Stimulated activated naive CD8-positive, alpha-beta T cell treated with anti-CD3 and anti-CD28 coated beads, Interleukin-15, Interleukin-2, amounts not matched to agents 100 U/mL and 50 U/mL, for 24 hours (primary cell): ENCODE measurements at places on chromosomes 3 and 15.

DNA sequence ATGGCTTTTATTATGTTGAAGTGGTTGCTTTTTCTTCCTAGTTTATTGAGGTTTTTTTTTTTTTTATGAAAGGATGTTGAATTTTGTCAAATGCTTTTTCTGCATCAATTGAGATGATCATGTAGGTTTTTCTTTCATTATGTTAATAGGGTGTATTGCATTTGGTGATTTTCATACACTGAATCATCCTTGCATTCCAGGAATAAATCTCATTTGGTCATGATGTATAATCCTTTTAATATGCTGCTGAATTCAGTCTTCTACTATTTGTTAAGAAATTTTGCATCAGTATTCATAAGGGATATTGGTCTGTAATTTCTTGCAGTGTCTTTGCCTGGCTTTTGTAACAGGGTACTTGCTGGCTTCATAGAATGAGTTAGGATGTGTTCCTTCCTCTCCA lies 11.5 kb upstream of the CLRN1 start:
- no peak for DNase-seq

- no peak for DNase-seq
These were observed 37.9 kb downstream of the UQCC5 start for GRCh38 chr3:52574056-52574965.

GRCh38 chr3:131532645-131533044 lies 29.9 kb upstream of the MRPL3 start:
- no peak for DNase-seq

DNA sequence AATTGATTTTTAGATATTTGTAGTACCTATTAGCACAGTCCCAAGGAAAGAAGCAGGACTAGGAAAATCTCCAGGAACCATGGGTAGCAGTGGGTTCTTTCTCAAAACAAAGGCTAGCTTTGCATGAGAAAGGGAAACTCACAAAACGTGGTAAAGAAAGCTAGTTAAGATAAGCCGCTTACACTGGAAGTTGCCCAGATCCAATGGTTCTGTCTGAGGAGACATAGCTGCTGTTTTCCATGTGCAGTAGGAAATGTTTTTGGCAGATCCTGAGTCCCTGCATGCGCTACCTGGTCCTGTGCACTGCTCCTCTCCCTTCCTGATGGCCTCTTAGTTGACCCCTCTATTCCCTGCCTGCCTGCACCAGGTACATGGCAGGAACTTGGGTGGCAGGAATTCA lies 60.4 kb downstream of the TFG start:
- no peak for DNase-seq

- DNase-seq: no peak
These were observed 871.9 kb upstream of the GBE1 start for GRCh38 chr3:82633319-82633718.

GRCh38 chr3:152051501-152052404 lies 178.3 kb downstream of the SUCNR1 start:
- DNase-seq: no peak

DNA sequence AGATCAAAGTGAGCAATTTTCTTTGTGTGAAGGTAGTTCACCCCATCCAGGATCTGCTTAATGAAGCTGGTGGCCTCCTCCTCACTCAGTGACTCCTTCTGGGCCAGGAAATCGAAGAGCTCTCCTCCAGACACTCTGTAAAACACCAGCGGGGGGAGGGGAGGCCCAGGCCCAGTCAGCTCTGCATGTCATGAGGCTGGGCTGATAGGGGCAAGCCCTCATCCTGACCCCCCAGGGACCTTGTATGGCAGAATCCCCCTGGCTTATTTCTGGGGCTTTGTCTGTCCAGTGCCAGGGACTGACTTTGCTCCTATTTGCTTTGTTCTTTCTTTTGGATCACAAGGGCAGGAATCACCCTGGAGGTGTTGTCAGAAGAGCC lies 74.9 kb downstream of the DAPK2 start:
- DNase-seq: peak; percentile 74

- DNase-seq: peak; percentile 21
These were observed 59.3 kb upstream of the CHMP2B start for GRCh38 chr3:87167628-87168456.

- no peak for DNase-seq
These were observed 62.7 kb upstream of the ICE2 start for GRCh38 chr15:60541481-60542299.

DNA sequence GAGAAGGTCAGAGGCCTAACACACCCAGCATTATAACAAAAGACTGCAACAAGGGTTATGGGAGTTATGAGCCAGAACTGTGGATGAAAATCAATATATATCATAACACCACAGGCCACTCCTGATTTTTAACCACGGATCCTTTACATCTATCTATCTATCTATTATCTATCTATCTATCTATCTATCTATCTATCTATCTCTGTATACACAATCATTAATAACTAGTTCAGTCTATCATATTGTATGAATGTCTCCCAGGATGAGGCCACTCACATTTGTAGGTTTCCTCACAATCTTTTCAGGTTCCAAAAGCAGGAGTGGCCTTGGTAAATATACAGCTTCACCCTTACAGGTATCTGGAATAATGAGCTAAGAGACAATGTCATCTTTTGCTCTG lies 94.2 kb downstream of the PDCD6IP start:
- no peak for DNase-seq

DNA sequence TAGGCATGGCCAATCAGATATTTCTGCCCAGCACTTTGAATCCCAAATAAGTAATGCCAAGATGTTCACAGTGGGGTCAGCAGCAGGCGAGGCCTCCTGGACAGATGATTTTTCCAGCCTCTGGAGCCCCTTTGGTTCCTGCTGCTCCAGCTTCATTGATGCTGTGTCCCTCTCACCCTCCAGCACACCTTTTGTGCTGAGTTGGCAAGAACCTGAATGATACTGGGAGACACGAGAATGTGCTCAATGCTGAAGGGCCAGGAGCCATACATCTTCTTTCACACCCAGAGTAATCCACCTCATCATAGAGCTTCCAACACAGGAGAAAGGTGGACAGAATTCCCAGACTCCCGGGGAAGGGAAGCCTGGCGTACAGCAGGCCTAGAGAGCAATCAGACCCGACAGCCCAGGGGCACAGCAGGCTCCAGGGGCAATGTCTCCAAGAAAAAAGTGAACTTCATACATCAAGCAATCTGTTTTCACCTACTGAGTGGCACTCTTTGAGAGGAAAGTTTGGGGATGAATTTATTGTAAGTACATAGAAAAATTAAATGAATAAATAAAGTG lies 6.7 kb upstream of the DAPK2 start:
- no peak for DNase-seq

GRCh38 chr15:77846986-77847385 lies 214.3 kb upstream of the LINGO1 start:
- DNase-seq: no peak

- DNase-seq: no peak
These were observed 23.0 kb downstream of the MYH15 start for GRCh38 chr3:108487439-108487838.

DNA sequence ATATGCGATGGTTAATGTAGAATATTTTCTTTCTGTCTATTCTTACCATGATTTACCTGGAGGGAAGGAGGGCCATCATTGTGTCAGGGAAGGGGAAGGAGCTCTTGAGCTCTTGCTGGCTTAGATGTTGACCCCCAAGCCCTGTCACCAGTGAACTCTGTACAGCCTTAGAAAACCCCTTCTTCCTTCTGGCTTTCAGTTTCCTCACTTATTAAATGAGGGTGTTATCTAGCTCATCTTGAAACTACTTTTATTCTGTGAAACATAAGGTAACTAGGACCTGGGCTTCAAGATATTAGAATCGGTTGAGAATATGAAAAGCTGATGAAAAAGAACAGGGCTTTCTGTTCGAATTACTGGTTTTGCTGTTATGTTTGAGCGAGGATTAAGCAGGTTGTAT lies 25.1 kb upstream of the UTS2B start:
- DNase-seq: no peak

DNA sequence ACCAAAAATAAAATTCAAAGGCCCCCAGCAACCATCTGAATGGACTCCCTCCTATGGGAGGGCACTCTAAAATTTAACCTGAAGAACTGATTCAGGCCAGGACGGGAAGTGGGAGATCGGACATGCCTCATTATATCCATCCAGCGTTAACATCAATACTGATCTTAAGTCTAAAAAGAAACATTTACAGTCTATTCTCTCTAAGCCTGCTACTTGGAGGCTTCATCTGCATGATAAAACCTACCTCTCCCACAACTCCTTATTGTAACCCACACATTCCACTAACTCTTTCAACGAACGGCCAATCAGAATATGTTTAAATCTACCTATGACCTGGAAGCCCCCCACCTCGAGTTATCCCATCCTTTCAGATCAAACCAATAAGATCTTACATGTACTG lies 68.4 kb downstream of the HERC1 start:
- no peak for DNase-seq

- DNase-seq: no peak
These were observed 56.2 kb upstream of the LPP start for GRCh38 chr3:188097791-188098190.

- no peak for DNase-seq
These were observed 45.5 kb upstream of the SLC6A11 start for GRCh38 chr3:10770547-10770946.

GRCh38 chr3:127037021-127037400 lies 54.1 kb downstream of the PLXNA1 start:
- no peak for DNase-seq

- DNase-seq: peak; percentile 31
These were observed 609 bp downstream of the RNF13 start for GRCh38 chr3:149813367-149814281.

DNA sequence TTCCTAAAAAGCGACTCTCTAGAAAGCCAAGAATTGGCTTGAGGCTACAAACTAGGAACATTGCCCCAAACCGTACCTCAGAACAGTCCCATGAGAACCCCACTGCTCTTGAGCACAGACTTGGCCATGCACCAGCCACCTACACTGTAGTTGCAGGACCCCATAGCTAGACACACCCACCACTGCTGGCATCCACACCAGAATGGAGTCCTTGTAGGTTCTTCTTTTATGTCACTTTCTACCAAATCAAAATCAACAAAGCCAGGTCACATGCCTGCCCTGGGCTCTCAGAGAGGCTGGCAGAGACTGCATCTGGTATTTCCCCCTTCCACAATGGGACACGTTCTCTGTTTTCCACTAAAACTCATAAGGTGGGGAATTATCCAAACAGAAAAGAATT lies 290.5 kb downstream of the SHOX2 start:
- DNase-seq: no peak

DNA sequence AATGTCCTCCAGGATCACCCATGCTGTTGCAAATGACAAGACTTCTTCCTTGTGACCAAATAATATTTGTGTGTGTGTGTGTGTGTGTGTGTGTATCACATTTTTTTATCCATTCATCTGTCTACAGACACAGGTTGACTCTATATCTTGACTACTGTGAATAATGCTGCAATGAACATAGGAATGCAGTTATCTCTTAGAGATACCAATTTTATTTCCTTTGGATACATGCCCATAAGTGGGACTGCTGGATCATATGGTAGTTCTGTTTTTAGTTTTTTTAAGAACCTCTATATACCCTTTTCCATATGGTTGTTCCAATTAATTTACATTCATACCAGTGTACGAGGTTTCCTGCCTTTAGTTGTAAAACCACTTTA lies 41.7 kb downstream of the GPR176 start:
- DNase-seq: no peak

DNA sequence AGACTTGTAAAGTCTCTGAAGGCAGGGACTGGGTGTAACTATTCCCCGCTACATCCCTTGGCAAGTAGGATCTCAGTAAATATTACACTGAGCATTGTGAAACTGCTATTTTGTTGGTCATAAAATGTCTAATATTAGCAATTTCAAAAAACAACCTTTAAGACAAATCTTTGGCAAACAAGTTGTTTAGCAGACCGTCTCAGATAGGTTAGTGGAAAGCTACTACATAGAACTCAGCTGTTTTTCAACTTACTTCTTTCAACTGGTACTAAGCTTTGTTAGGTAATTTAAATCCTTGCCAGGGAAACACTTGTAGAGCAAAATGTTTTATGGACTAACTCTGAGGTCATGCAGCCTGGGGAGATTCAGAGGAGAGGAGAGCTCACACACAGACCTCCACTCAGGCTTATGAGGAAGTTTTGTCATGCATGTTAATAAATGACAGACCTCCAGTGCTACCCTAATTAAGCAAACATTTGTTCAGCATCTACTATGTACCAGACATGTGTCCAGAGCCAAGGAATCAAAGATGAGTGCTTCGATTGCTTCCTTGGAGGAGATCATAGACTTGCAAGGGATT lies 61.6 kb upstream of the STAC start:
- DNase-seq: no peak

DNA sequence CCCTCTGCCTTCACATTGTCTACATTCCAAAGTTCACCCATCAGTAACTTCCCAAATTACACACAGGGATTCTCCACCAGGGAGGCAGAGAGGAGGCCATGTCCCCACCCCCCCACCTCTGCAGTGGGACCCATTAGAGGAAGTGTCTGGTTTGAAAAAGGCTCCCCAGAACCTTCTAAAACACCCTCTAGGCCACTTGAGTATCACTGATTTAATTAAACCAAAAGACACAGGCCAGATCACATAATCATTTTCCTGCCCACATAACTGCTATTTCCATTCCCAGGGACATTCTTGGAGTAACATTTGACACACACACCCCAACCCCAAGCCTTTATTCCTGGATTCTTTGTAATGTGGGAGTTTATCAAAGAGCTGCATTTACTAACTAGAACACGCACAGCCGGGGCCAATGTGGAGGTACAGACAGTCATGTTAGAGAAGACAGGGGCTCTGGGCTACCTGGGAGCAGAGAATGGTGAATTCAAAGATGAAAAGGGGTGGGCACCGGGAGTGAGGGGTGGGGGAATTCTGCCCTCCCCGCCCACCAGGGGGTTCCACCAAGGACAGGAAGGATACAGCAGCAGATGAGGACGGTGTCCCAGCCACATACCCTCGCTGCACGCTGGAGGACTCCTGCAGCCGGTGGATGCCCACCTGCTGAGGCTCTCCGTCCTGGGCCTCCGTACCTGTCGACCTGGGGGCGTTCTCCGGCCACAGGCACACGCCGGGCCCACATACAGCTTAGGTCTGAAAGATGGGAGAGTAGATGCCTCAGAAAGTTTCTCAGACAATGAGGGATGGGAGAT lies 201.4 kb upstream of the CTNNB1 start:
- no peak for DNase-seq

DNA sequence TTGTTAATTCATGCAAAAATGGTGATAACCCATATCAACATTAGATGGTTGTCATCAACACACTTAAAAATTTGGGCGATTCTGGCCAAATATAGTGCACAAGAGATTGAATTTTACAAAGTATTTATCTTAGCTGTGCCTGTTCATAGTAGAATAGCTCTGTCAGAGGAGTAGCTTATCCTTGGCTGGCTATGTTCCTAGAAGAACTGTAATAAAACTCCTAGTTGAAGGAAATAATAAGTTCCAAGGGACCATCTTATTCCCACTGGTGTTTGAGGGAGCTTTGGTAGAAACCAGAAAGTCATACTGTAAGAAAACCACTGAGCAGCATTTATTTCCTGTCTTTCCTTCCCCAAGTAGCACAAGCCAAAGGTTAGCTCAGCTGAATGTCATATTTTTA lies 201.8 kb downstream of the GRM7 start:
- no peak for DNase-seq
